ENCODE measurements at places on chromosomes 5 and 9.

GRCh38 chr5:120778491-120779484, 314.7 kb downstream of the PRR16 start:
- DNase-seq, result no peak

DNA sequence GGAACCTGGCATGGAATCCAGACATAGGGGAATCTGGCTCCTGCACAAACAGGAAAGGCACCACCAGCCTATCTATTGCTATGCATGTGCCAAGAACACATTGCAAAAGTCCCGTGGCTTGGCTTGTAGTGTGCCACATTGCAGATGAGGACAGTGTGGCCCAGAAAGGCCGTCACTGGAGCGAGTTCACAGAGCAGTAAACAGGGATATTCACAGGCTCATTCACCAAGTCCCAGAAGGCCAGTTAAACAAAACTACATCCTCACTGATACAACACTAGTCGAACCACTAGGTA, 39.6 kb upstream of the TRIM32 start:
- DNase-seq, result no peak

DNA sequence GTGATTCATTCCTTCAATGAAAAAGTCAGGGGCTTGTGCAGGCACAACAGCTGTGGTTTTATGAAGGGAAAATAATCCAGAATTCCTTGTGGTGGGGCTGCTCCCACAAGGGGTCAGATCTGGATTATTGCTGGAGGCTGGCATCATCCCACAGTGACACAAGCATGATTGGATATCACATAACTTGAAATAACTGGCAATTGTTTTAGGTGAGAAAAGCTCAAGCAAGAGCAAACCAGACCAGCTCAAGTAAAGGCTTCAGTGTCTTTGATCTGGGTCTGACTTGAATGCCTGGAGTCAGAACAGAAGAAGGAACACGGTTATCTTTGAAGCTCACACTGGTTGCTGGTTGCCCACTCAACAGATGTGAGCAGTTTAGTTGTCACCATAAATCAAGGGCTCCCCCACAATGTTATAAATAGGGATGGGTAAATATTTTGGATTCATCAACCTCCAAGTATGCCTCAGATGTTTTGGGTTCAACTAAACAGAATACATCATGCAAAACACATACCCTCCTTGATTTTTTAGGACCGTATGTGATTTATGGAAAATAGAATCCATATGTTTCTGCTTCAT, 3.1 kb upstream of the ZNF474 start:
- DNase-seq, result no peak

DNA sequence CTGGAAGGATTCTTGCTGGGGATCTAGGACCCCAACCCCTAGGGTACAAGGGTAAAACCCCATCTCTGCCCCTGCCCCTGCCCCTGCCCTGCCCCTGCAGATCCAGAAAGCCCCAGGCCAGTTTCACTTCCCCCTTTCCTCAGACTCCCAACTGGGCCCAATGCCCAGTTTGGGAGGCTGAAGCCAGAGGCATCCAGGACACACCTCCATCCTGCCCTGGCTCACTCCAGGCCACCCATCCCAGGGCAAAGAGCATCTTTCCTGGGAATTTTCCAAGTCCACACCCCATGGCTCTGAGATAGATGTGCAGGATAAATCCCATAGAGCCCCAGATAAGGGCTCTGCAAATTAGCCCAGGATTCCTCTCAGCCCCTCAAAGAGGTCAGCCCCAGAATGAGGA, 17.4 kb downstream of the CNTFR start:
- DNase-seq, result no peak

DNA sequence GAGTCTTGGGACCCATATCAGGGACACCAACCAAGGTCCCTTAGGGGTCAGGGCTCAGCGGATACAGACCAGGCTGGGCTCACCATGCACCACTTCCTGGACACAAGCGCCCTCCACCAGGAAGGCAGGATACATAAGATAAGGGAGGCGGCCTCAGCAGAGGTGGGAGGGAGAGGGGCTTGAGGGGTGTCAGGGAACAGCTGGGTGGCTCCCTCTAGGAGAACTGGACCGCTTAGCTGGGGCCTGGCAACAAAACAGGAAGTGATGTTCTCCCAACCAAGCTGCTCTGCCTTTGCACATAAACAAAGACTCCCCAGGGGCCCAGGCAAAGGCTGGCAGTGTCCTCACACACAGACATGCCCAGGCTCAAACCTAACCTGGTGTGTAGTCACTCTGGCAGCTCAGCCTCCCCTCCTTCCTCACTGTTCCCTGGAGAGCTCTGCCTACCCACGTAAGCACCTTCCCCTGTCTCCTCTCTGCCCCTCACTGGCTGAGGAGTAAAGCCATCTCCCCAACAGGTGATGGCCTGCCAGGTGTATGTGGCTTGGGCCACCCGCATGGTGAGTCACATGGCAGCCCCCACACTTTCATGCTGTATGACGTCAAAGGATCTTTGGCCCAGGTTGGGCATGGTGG, 5.8 kb upstream of the BICD2 start:
- no peak for DNase-seq

- no peak for DNase-seq
These were observed 20.3 kb downstream of the POU5F2 start for GRCh38 chr5:93721071-93721470.
